ENCODE measurements at places on chromosomes 2 and 18.

- no peak for DNase-seq
Measured at GRCh38 chr2:219688560-219689445, 61.4 kb downstream of the SLC4A3 start.

DNA sequence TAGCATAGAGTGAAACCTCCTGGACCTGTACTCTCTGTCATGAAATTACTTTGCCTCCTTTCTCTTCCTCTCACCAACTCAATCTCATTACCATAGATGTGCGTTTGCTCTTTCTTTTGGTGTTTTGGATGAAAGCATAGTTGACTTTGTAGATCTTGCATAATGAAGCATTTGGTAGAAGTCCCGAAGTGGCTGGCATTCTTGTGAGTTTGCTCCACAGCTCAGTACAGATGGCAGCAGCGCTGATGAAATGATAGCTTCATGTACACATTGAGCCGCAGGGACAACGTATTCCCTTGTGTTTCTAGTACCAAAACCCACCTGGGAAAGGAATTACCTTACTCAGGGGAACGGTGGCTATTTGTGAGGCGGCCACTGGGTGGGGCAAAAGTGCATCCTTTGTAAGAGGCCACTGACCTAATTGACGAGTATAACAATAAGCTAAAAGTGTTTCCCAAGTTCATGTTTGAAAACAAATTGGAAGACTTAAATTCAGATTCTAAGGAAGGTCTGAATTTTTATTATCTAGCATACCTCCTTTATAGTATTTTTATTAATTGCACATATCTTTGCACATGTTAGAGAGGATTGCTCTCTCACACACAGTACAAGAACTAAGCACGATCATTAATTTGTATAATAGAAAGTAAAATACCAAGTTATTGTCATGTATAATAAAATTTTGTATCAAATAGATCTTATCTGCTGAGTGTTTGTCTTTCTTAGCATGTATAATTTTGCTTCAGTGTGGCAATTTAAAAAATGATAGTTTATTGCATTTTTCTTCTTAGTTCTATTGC lies 25.4 kb upstream of the CDH7 start:
- no peak for DNase-seq

DNA sequence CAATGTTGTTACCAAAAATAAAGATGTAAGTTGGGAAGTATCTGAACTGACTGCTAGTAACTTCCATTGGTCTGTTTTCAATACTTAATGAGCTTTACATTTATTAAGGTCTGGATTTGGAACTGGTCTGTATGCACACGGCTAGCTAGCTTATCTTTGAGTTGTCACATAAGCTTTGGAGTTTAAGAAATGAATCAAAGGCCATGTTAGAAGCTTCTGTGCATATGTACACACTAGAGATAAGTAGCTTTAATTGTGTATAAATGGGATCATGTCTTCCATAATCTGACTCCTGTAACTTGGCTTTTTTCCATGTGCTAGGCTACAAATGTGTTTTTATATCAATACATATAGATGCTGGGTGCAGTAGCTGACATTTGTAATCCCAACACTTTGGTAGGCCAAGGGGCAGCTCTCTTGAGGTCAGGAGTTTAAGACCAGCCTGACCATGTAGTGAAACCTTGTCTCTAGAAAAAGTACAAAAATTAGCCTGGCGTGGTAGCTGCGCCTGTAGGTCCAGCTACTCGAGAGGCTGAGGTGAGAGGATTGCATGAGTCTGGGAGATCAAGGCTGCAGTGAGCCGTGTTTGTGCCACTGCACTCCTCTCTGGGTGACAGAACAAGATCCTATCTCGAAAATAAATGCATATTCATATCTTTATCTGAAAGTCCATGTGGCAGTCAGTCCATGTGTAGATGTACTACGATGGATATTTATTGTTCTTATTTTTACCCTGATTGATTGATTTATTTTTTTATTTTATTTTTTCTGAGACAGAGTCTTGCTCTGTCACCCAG lies 27.2 kb downstream of the ATIC start:
- no peak for DNase-seq

GRCh38 chr18:48003426-48004349 lies 73.2 kb upstream of the SMAD2 start:
- DNase-seq: no peak

- DNase-seq: no peak
Measured at GRCh38 chr2:11572996-11573395, 39.2 kb downstream of the GREB1 start.

- DNase-seq: no peak
Measured at GRCh38 chr2:241869087-241869961, at the start of gene RTP5. Gene RTP5 (plus strand): TSS chr2:241869729. CDS start chr2:241869757, 28 bp downstream.

DNA sequence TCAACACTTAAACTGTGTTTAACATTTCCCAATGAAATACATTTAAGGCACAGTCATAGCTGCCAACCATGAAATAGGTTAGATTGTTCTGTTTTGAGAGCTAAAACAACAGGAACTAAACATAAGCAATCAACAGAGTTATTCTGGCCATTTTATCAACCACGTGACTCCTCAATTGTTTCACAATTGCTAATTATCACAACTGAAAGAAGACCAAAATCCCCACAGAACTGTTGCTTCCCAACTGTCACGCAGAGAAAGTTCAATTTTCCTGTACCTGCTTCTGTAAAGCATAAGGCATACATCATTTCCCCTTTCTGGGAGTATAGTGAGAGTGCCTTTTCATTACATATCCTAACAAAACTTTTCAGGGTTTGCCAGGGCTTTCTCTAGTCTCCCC lies 248.6 kb downstream of the EPHA4 start:
- no peak for DNase-seq

DNA sequence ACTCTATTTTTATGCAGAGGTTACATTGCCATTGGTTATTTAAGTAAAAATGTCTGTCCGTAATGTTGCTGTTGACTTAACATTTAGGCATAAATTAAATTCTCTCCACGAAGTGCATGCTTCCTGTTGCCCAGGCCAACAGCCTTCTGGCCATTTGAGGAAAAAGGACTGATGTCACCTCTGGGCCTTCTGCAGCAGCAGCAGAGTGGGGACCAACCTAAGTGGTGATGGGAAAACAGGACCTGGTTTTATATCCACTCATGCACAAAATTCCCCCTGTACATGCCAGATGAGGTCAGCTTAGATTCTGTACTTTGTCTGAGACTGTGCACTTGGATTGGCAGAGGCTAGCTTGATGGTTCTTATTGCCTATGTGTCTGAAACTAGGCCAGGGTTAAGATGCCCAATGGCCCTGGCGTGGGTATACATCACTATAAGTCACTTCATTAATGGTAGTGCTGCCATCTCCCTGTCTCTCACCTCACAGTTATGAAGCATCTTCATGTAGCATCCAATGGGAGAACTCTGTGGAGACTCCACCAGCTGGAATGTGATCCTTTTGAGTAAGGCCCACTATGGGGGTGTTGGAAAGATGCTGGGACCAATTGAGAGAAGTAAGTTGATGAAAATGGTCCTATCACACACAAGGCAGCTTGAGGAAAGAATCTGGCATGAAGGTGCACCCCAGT lies 4.4 kb downstream of the ARHGAP25 start:
- no peak for DNase-seq

- DNase-seq: no peak
Measured at GRCh38 chr2:240655931-240656886, 26.5 kb downstream of the AQP12B start.

- no peak for DNase-seq
Measured at GRCh38 chr2:153222231-153223165, 256.1 kb downstream of the RPRM start.

DNA sequence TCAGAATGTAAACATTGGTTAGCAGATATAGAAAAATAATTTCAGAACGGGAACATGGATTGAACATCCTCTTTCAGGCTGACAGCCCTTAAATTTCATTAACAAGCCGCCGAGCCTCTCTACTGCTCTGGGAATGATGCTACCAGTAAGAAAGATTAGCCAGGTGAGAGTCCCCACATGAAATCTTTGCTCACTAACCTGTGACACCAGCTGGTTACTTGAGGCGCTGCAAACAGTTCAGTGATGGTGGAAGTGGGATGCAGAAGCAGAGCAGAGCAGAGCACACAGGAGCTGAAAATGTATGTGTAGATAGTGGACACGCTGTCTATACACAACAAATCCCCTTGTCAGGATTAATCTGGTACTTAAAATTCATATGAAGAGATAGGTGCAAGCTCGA lies 721.1 kb downstream of the DPP10 start:
- no peak for DNase-seq

DNA sequence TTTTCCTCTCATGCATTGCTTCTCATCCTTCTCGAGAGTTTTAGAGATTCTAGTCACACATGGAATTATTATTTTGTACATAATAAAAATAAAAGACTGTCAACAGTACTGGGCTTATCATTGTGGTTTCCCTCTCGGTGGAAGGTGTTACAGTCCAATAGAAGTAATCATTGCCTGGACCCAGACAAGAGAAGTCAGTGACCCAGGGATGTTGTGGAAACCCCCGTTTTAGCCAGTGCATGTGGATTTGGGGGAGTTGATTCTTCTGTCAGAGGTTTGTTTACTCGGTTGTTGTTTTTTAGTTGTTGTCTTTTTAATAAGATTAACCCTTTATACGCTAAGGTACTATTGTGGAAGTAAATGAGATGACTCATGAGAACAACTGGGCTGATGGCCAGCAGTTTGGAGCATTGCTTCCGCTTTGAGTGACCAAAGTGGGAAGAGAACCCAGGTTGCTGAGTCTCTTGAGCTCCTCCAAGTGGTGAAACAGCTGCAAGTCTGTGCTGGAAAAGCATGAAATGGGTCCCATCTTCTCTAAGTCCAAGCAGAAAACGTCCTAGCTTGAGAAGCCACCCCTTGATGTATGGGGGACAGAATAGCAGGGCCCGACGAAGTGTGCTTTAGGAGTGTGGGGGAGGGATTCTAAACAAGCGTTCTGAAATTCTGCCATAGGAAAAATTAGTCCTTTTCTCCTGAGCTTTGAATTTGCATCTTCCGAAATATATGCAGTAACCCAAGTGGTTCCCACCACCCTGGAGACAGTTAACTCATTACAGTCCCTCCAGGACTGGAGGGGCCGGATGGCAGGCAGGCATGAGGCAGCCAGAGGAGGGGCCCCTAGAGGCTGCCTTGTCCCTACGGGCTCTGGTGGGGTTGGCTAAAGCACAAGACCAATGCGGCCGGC lies 61.8 kb upstream of the GPR45 start:
- no peak for DNase-seq

DNA sequence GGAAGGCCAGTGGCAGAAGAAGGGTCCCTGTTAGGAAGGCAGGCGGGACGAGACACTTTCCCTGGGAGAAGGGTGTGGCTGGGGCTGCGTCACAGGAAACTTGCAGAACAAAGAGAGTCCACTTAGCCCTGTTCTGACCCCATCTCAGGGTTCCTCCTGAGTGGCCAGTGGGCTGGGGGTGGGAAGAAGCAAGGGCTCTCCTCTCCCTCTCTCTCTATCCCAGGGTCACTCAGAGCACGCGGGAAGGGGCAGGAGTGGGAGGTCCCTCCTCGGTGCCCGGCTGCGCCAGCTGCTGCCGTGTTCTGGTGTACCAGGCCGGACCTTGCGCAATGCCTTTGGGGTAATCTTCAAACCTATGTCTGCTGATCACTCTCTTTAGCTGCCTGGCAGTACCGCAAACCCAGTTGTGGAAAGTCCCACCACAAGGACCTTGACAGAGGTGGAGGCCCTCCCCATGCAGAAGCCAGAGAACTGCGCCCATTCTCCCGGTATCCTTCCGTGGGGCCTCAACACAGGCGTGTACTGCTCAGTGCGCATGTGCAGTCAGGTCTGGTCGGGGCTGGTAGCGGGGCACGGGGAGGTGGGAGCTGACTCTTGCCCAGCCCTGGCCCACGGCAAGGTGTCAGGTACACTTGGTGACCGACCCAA lies 47.8 kb upstream of the ST3GAL5 start:
- no peak for DNase-seq

DNA sequence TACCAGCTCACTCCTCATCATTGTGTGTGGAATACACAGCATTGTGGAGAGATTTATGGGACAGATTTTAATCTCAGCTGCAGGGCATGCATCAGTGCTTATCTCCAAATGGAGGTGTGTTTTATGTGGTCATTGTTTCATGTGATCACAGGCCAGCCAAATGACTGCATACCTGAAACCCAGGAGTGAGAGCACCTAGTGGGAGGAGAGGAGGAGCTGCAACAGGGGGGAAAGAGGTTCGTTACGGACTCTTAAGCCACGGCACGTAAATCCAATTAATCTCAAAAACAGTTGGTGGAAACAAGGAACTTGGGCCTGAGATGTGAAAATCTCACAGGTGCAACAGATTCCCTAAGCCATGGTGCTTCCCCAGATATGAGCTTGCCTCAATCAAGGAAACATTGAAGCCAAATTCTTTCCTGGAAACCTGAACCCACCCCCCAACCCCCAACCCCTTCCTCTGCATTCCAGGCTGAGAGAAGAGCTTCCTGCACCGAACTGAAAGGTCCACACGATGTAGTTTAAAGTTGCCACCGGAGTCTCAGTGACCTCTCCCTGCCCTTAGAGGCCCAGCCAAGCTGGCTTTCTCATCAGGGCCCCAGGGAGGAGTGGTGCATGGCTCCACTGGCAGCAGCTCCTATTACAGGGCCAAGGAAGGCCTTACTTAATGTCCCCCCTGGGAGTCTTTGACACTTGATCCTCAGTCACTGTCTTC lies 167.4 kb downstream of the C1D start:
- no peak for DNase-seq

GRCh38 chr2:141021109-141021508 lies 1109.7 kb downstream of the LRP1B start:
- DNase-seq: no peak

DNA sequence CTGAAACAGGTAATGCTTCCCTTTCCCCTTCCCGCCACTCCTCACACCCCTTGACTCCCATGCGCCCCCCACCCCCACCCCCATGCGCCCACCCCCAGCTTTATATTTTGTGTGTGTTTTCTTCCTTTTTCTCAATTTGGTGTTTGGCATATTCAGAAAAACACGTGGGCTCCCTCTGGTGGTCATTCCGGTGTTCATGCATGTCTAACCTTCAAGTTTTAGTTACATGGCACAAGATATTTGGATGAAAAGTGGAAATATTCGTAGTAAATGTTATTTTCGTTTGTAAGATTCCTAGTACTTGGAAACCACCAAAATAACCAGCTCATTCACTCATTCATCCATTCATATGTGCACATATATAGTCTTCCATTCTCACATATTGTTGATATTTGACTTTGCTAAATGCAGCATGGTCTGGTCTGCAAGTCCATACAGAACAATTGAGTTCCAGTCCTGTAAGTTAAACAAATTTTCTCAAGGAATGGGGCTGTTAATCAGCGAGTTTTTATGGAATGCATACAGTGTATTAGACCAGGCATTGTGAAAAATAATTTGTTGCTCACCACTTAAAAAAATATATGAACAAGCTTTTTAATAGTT lies 143.6 kb upstream of the MAP3K20 start:
- DNase-seq: no peak

DNA sequence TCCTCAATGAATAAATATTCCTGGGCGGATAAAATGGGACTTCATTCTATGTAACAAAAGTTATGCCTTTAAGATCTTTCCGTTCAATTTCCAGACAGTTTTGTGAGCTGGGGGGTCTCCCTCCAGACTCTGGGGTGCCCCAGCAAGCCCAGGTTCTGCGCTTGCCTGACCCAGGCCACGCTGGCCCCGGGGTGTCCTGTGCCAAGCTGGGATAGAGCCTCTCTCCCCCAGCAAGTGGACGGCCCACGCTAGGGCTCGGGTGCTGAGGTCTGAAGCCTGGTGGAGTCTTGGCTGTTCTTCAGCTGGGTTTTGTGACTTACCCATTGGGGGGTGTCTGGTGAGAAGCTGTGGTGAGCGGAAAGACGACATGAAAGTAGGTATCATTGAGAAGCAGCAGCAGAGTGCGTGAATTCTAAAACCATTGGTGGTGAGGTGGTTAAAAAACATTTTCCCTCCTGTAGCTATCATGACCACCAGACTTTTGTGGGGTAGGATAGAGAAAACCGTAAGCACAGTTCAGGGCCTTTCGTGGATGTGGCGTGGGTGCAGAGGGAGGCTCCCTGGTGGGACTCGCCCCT lies 346.8 kb downstream of the ANAPC1 start:
- DNase-seq: no peak

Measured in cardiac septum (tissue), 1 donor.